Cardiac septum (tissue), 1 donor: ENCODE measurements at places on chromosomes 4 and X.

DNA sequence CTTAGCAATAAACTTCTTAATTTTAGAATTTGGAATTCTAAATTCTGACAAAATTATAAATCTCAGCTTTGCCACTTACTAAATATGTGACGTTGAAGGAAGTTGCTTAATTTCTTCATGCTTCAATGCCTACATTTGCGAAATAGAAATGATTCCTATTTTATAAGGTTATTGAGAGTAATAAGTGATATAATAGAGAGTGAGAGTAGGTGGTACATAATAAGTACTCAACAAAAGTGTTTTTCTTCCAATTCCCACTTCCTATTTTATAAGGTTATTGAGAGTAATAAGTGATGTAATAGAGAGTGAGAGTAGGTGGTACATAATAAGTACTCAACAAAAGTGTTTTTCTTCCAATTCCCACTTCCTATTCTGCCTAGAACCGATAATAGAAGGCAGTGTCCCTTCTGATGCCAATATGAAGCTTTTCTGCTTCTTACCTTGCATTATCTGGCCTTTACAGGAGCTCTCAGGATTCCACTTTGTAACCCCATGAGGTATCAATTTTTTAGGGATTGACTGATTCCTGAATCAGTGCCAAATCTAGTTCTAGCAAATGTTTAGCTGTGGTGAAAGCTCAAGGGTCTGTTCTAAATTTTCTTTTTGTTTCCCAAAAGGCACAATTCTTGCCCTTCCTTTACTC lies 31.4 kb downstream of the VSIG4 start:
- DNase-seq = no peak

DNA sequence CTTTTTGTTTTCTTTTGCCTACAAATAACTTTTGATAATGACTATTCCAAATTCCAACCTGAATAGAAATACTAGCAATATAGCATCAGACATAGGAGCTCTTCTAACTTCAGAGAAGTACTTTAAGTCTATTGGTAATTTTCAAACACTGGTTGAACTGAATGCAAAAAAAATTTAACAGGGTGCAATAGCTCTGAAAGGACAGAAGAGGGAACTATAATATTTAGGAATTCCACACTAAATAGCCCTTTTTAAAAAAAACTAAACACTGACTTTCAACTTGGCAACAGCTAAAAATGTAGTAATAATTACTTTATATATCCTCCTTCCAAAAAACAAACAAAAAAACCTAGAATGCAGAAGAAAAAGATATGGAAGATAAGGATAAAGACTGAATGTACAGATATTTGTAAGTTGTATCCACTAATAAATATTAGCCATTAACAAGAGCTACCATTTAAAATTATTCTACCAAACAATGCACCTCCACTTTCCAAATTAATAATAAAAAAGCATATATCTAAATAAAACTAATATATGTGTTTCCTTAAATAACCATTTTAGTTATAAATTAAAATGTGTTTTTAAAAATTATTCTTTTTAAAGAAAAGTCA lies 81.4 kb downstream of the FBXW7 start:
- no peak for DNase-seq

- no peak for DNase-seq
Measured at GRCh38 chrX:22110729-22111494, 78.8 kb downstream of the PHEX start.

- no peak for DNase-seq
Measured at GRCh38 chr4:125432078-125432477, 117.3 kb downstream of the FAT4 start.

- DNase-seq = no peak
Measured at GRCh38 chr4:8160572-8160971, 2.0 kb upstream of the ABLIM2 start.

GRCh38 chr4:15601862-15602261 lies 53.3 kb downstream of the FBXL5 start:
- no peak for DNase-seq

DNA sequence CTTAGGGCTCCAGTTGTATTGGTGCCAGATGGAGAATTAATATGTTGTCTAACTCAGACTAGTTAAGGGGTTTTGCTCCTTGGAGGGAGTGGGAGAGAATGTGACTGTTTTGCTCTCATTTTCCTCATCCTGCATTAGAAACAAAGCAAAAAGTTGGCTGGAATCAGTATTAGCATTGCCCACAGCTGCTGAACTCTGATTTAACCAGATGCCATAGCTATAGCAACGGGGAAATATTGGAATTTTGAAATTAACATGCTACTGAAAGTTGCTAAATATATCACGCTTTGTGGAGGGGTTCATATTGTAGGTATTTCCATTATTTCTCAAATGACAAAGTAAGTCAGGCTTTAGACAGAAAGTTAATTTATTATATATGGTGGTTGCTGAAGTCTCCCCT lies 66.7 kb upstream of the EOLA2 start:
- DNase-seq = no peak

DNA sequence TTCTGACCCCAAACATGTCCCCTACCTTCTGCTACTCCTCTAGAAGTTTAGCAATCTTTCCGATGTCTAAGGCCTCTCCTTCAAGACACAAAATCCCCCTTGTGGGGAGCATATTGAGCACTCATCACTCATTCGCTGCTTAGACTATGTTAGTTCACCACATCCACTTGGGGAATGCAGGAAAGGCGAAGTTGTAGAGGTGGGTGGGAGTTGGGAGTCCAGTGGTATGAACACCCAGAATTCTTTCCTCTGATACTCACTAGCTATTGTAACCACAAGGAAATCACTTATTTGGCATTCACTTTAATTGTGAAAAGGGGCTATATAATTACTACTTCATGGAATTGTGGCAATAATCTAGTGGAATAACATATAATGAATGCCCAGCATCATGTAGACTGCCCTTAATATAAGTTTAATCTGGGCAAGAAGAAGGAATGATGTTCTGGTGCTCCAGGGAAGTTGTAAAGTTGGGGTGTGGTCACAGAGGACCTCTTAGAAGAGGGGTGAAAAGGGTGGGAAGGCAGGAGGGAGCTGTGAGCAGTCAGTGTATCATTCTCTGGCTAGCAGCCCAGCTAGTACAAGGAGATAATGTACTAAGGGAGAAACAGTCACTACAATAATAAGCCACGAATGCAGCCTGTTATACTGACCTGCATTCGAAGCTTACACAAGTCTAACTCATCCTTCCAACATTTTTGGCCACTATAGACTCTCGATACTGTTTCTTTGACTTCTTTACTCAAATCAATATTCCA lies 468.2 kb upstream of the DIPK2B start:
- DNase-seq = no peak

DNA sequence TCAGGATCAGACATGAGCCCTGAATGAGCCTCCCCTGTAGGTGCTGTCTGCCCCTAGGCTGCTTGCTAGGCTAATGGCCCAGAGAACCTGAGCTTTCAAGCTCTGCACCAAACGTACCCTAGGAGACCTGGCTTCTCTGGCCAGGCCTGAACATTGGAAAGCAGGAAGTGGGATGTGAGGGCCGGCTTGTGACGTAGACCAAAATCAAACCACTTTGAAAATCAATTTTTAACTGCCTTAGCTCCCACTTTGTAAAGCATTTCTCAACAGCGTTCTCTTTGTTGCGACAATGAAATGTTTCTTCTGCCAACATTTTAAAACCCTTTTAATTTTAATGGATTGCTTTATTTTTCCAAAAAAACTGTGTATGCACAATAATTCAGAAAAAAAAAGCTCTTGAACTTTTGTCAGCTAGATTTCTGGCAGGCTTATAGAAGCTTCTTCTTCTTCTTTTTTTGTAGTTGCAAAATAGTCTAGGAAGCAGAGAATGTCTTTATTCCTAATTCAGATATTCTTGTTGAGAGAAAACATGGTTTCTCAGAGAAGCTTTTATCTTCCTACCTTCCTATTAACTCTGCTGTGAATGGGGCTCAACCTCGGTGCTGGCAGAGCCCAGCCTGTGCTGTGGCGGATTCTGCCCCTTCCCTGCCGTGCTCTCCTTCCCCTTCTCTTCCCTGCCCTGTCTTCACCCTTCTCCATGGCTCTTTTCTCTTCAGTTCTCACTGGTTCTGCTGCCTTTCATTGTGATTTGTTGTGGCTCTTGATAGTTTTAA lies 145.2 kb upstream of the SFRP2 start:
- no peak for DNase-seq

DNA sequence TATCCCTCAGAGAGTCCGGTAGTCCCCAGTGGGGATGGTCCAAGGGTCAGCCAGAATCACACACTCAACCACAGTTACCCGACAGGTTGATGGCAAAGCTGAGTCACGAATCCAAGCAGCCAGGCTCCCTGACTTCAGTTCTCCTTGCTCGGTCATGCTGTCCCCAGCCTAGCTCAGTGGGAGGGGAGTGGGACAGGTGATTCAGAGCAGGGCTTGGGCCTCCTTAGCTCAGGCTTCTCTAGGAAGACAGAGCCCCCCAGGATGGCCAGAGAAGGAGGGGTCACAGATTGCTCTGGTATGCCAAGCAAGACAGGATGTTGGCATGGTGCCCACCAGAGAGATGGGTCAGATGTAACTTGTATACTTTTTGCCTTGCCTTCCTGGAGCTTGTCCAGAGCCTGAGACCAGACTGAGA lies 66.5 kb downstream of the EFNB1 start:
- no peak for DNase-seq

GRCh38 chrX:15908603-15909290 lies 54.1 kb upstream of the AP1S2 start:
- no peak for DNase-seq

- DNase-seq = no peak
Measured at GRCh38 chrX:32530802-32531403, 680.4 kb downstream of the DMD start.

DNA sequence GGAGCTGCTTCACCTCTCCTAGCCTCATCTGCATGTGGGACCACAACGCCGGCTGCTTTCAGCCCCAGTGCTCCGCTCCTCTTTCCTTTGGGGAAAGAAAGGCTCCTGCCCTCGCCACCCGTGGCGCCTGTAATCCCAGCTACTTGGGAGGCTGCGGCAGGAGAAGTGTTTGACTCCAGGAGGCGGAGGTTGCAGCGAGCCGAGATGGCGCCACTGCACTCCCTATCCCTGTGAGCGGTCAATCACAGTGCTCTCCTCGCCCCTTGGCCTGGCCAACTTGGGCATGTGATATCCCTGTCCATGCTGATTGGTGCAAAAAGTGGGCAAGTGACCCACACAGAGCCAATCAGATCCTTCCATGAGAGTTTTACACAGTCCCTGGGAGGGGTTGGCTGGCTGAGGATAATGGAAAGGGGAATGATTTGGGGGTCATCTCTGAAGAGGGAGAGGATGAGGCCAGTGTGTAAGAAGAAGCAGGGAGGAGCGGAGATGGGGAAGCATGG lies 56.2 kb downstream of the WFS1 start:
- DNase-seq = no peak

DNA sequence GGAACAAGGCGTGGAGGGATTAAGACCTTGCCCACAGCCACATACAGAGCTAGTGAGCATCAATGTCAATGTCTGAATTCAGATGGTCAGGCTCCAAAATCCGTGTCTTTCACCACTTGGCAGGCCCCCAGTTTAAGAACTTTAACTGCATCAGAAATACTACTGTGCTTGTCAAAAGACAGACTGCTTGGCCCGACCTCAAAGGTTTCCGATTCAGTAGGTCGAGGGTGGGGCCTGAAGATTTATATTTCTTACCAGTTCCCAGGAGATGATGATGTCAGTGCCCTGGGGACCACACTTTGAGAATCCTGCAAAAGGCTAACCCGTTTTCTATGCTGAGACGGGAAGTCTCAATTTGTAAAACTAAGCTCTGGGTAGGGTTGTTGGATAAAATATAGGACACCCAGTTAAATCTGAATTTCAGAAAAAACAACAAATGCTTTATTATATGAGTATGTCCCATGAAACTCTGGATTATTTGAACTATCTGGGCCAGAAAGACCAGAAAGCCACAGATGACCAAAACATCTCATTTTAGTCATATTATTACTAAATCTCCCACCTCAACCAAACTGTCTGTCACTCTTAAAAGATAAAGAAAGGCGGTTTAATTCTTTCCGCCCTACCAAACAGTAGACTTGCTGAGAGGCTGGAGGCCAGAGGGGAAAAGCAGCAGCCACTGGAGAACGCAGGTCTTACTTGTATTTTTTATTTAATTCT lies 42.7 kb downstream of the GATB start:
- no peak for DNase-seq

GRCh38 chr4:3079694-3080123 lies 5.2 kb downstream of the HTT start:
- no peak for DNase-seq

DNA sequence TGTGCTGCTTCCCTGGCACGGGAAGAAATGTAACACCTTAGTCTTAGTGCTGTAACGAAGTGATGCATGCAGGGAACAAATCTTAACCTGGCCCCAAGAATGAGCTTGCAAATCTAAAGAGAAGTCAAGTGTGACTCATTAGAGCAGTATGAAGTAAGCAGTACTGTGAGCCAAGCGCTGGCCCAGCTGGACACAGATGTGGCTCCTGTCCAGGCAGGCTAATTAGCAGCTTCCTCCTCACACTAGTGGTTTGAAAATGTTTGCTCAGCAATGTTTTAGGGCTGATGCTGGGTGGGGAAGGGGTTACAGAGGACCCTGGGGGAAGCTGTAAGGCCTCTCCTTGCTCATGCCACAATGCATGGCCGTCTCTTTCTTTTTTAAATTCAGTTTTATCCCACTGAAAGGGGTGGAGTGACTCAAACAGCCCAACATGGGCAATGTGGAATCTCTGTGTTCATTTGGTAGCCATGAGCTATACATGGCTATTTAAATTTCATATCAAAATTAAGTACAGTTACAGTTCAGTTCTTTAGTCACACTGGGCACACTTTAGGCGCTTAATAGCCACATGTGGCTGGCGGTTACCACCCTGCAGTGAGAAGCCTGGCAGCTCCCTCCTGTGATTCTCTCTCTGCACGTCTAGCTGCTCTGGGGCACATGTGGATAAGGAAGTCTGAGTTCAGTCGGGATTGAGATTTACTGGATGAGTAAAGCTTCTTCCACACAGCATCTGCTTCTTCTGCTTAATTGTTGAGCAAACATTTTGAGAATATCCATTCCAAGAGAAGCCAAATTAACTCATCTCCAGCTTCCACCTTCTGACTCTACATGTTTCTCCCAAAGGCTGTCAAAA lies 48.8 kb downstream of the MAP7D2 start:
- DNase-seq = peak; percentile 85

DNA sequence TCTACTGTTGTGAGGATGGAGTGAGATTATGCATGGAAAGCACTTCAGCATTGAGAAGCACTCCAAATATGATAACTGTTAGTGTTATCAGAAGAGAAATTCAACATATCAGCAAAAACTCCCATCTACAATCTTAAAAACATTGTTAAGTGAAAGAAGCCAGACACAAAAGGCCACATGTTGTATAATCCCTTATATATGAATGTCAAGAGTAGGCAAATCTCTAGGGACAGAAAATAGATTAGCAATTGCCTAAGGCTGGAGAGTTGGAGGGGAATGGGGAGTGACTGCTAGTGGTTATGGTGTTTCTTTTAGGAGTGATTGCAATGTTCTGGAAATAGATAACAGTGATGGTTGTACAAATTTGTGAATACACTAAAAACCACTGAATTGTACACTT lies 122.5 kb upstream of the LNX1 start:
- no peak for DNase-seq

DNA sequence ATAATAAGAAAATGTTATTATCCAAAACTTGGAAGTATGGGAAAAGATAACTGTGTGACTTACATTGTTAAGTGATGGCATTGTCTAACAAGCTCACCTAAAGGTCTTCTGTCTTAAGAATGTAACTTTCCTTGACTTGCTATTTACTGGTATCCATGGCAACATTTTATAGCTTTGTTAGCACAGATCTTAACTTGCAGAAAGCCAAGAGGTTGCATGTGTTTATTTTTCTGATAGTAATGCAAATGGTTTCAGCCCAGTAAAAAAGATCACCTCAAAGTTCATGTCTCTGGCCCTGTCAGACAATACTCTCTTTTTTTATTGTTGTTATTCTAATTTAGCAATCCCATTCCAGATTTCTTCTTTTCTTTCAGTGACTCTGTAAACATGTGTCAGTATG lies 425.3 kb downstream of the SPRY1 start:
- no peak for DNase-seq
